Hypothalamus (tissue), 51 donors: ENCODE measurements at places on chromosomes 1 and 21.

DNA sequence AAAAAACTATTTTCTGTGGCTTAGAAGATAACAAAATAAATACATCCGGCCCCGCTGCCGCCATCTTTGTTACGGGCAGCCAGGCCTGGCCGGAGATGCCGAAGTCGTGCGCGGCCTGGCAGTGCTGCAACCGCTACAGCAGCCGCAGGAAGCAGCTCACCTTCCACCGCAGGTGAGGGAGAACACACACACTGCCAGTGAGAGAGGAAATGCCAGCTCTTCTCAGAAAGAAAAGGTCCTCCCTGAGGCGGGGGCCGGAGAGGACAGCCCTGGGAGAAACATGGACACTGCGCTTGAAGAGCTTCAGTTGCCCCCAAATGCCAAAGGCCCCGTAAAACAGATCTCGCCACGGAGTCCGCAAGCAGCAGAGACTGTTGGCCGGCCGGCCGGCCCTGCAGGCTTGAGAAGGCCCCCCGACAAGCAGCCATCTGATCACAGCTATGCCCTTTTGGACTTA, 323.2 kb downstream of the AMY1C start:
- no peak for DNase-seq

GRCh38 chr1:116329524-116330341, 43.3 kb upstream of the ATP1A1 start:
- no peak for DNase-seq

- DNase-seq: no peak
Observed at GRCh38 chr1:36251794-36252481, 27.7 kb downstream of the THRAP3 start.

GRCh38 chr1:192581131-192581927, 5.8 kb downstream of the RGS1 start:
- no peak for DNase-seq

- no peak for DNase-seq
Observed at GRCh38 chr1:91075233-91076135, 53.6 kb upstream of the ZNF644 start.

GRCh38 chr1:116950517-116951199, 40.9 kb downstream of the PTGFRN start:
- no peak for DNase-seq

DNA sequence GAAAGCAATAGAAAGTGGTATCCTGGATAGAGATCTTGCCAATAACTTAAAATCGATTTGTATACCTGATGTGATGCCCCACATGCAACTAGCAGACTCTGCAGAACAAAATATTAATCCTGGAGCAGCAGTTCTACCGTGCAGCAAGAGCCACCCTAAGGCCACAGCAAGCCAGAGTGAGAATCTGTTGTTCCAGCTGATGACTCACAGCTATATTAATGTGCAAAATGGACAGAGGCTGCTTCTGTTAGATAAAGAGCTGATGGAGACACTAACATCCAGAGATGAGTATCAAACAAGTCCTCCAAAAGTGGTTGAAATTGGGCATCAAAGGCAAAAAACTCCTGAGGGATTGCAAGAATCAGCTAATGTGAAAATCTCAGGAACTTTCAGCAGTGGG, 127.8 kb downstream of the MACF1 start:
- no peak for DNase-seq

DNA sequence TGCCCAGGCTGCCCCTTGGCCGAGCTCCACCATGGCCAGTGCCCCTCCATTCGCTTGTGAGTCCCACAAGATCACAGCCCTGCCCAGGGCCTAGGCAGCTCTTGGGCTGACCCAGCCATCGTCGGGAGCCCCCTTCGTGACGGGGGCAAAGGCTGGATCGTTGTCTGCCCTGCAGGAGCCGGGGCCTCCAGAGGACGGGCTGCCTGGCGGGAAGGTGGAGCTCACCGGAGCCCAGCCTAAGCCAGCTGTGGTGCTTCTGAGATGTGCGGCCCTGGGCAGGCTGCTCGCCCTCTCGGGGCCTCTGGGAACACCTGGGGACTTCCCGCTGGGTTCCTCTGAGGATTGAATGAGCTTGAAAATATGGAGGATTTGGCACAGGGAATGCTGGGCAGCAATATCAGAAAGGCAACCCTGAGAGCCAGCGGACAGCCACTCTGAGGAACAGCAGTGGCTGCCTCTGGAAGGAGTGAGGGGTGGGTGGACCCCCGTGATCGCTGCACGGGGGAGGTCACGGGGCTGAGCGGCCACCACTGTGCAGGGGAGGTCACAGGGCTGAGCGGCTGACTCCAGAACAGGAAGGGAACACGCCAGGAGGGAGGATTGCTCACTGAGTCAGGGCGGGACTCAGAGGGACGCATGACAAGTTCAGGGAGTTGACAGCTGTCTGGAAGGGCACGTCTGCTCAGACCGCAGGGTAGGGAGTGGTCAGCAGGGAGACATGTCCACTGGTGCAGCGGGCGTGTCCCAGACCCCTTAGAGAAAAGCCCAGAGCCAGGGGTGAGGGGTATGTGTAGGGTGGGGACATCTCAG, 19.3 kb downstream of the TP73 start:
- no peak for DNase-seq

DNA sequence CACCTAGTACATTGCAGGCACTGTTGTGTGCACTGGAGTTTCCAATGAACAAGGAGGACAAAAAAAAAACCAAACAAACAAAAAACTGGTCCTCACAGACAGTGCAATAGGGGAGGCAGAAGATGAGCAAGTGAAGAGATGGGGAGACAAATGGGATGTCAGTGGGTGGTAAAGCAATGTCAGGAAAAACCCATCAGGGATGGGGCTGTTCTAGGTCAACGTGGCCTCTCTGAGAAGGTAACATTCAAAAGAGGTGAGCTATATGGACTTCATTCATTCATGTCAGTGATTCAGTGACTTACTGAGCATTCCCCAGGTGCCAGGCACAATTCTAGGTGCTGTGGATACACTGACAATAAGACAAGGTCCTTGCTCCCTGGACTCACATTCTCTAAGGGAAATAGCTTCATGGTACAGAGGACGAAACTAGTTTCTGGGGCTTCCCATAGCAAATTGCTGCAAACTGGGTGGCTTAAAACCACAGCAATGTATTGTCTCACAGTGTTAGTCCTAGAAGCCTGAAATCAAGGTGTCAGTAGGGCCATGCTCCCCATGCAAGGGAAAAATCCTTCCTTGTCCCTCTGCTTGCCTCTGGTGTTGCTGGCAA, 140.5 kb upstream of the KLHDC7A start:
- no peak for DNase-seq

DNA sequence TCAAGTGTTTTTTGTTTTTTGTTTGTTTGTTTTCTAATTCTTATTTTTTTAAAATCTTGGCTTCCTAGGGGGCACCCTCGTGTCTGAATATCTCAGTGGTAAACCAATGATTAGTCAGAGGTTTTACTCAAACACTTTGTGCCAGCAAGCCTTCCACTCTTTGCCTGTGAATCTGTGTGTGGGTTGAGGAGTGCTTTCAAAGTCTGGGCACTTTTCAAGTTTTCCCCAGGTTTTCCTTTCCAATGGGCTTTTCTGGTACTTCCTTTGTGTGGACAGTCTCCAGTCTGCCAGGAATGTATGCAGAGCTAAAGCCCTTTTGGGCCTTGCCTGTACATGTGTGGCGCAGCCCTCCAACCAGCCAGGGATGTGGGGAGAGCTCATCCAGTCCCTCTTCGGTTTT, 9.7 kb upstream of the PPIE start:
- no peak for DNase-seq

GRCh38 chr1:22313321-22313720, 138.3 kb upstream of the ZBTB40 start:
- DNase-seq: no peak

DNA sequence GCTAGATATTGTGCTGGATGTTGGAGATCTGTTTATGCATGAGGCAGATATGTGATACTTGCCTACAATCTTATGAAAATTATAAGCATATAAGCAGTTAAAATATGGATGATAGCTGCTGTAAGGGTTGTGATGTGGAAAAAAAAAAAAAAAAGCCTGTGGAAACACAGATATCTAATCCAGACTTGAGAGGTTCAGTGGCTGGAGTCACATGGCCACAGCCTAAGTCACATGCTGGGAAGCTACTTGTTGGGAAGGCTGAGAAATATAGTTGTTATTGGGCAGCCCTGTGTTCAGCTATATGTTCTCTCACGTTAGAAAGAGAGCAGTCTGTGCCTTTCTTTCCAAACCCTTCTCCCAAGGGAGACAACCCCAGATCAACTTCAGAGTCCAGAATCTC, 15.1 kb downstream of the RAVER2 start:
- no peak for DNase-seq

GRCh38 chr1:84347932-84348555, 46.5 kb downstream of the SAMD13 start:
- DNase-seq: no peak

DNA sequence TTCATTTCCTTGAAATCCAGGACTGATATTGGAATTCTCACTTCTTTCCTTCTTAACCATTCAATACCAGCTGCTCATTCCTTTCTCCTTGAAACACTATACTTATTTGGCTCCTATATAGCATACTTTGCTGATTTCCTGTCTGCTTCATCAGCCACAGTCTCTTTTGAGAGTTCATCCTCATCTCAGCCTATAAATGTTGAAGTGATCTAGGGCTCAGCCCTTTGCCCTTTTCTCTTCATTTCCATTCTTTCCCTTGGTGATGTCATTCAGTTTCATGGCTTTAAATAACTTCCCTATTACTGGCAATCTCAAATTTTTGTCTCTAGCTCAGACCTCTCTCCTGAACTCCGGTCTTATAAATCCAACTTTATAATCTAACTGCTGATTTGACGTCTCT, 24.1 kb upstream of the RABGAP1L start:
- DNase-seq: no peak

GRCh38 chr1:80542231-80542630, 1258.5 kb upstream of the ADGRL2 start:
- DNase-seq: no peak

GRCh38 chr1:6956488-6957159, 171.4 kb downstream of the CAMTA1 start:
- DNase-seq: no peak

- DNase-seq: no peak
Observed at GRCh38 chr1:15153842-15154479, 414 bp downstream of the TMEM51 start.

DNA sequence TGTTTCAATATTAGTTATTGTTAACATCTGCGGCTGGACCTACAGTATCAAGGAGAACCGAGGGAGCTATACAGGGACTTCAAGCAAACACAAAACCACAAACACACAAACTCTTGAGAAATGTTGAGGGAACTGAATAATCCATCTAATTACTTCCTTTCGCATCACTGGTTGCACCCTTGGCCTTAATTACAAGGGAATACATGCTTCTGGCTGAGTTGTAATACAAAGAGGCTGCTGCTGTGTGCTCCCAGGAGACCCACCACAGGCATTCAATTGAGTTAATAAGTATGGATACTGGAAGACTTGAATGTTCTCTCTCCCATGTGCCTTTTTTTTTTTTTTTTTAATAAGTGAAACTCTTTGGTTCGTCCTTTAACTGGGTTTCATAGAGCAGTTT, 16.8 kb upstream of the SMYD2 start:
- no peak for DNase-seq

DNA sequence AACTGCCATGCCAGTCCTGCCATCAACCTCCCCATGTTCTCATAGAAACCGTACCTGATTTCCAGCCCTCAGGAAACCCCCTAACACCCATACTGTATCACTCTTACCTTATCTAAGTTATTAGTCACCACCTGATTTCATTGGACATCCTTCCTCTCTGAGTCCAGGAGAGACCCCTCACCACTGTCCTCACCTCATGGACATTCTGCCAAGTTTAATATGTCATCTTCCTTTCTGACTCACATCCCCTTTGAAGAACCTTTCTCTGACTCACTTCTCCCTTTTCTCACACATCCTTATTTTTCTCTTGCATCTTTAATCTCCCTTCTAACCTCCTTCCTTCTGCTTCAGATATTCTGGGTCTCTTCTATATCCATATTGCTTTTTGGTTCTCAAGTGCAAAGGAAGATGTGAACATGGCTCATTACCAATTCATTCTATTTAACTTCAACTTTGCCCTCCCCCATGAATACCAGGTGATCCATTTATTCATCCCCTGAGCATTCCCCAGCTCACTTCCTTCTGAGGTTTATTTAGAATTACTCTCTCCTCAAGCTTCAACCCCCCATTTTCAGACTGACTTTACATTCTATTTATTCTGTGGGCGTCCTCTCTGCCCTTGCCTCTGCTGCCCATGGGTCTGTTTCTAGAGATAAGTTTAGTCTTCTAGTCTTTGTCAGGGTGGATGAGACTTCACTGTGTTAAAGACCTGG, 206.8 kb upstream of the ESRRG start:
- DNase-seq: no peak

DNA sequence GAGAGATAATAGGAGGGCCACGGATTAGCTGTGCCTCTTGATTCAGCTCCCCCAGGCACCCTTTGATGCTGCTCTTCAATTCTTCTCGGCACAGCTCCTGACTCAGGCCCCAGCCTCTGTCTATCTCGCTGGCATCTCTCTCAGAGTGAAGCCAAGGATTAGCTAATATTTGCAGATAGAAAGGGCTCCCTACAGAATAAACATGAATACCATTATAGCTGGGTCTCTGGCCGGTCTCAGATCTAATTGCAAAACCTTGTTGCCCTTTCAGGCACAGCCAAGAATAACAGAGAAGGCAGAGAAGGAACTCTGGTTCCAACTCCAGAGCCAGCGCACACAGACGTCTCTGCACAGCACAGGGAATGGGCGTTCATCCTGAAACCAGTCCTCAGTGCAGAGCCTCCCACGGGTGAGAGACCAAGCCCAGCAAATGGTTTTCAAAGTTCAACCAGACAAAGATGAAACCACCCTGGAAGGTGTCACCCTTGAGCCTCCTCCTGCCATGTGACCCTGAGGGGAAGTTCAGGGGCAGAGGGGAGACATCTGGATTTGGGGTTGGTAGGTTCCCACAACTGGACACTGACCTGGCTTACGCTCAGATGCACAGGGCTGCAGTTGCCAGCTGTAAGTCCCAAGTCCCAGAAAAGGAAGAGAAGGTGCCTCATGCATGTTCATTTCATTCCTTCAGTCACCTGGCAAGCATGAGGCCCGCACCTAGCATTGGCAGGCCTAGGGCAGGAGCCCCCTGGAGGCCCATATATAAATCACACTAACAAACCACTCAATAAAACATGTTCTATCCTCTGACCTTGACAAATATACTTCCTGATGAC, 394.0 kb downstream of the NPHP4 start:
- no peak for DNase-seq

GRCh38 chr1:235888119-235888643, 21.5 kb upstream of the LYST start:
- DNase-seq: no peak

GRCh38 chr21:32442566-32443318, 30.2 kb downstream of the EVA1C start:
- no peak for DNase-seq

- no peak for DNase-seq
Observed at GRCh38 chr1:159957824-159958268, 3.8 kb upstream of the SLAMF9 start.
